ENCODE measurements at places on chromosomes 5 and 9.

GRCh38 chr9:98866435-98867102 is 59.1 kb downstream of the GALNT12 start:
- no peak for DNase-seq

DNA sequence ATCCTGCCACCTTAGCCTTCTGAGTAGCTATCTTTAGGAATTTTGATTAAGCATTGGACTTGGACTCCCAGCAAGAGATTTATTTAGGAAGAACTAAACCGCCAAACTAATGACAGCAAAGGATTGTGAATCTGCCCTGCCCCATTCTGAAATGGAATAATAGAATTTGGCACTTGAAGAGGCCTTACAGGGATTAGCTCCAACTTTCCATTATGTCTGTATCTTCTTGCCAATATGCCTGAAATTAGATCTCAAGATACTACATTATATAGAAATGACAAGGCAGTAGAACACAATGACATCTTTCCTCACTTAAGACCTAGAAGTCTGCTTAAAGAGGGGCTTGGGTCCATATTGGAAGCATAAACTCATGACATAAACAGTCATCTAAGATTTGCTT is 77.0 kb upstream of the DPYSL3 start:
- no peak for DNase-seq

DNA sequence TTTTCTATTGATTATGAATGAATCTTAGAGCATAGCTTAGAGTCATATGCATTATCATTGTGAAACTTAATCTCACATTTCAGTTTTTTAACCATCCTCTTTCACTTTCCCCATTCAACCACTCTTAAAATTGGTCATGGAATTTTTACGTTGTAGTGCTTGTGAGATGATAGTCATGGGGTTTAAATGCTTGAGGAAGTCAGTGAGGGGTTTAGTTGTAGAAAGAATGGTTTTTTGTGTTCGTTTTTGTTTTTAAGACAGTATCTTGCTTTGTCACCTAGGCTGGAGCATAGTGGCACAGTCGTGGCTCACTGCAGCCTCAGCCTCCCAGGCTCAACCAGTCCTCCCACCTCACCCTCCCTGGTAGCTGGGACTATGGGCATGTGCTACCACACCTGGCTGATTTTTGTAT is 19.6 kb downstream of the UGCG start:
- DNase-seq = no peak

DNA sequence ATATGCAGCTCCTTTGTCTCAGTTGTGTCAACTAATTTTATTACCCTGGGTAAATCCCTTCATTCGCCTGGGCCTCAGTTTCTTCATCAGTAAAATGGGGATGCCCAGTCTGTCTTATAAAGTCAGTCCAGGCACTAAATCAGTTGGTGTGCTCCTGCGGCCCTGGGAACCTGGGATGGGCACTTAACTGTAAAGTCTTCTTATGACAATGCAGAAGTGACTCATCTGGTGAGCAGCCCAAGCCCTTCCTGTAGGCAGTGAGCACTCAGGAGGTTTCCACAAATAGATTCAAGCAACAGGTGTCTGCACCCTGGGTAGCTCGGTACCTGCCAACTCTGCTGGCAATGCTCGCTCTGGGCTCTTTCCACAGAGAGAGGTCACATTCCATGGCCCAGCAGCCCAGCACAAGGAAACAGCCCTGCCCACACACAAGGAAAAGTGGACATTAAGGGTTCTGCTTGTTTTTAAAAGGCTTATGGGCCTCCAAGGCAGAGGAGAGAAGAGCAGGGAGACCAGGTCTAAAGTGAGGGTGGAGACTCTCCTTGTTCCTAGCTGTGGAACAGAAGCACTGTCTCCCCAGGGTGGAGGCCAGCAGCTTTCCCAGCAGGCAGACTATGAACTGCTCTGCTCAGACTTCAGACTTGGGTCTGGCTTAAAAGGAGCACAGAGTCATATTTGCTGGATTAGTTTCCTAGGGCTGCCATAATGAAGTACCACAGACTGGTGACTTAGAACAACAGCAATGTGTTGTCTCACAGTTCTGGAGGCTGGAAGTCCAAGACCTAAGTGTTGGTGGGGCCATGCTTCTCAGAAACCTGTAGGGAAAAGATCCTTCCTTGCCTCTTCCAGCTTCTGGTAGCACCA is 89.7 kb upstream of the ADRA1B start:
- DNase-seq = no peak

DNA sequence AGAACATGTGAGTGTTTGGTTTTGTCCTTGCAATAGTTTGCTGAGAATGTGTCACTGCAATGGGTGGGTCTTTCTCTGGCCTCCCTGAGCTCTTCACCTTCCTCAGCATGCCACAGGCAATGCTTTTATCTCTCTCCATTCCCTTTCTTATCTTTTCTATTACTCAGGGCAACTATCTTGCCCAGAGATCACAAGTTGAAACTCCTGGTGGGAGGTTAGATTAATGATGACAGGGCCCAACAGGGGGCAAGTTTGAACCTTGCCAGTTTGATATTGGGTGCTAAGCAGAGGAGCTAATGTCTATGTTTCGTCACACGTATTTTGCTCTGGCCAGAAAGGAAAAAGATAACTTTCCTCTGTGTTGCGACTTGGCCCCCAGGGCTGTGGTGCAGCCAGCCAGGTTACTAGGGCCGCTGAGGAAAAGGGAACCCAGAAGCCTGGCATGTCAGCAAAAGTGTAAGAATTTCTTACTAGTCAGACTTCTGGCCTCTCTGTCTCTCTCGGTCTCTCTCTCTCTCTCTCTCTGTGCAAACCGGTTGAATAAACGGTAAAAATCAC is 299.3 kb upstream of the POU5F2 start:
- DNase-seq = no peak

DNA sequence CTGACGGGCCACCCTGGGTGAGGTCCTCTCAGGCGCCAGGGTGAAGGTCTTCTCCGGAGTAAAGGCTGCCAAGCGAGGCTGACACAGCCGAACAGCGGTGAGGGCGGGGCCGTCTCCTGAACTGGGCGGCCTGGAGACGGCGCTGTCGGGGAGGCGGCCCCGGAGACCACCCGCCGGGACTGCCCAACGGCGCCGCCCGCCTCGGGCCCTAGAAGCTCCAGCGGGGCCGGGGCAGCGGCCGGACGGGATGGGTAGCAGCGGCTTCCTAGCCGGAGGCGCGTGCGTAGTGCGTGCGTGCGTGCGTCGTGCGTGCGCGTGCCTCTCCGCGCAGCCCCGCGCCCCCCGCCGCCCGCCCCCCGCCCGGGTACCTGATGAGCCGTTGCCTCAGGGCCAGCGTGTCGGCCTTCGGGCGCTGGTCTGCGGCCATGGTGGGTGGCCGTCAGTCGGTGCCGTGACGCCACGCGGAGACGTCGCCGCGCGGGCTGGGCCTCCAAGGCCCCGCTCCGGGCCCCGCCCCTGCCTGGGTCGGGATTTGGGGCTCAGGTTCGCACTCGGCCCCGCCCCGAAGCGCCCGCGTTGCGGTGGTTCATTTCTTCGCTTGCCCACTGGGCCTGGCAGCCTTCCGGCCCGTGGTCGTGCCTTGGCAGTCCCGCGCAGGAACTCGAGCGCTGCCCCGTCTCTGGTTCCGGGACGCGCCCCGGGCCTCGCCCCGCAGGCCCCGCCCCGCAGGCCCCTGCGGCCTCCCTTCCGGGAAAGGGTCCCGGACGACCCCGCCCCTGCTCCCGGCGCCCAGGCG is at the start of gene PHYKPL:
Gene PHYKPL (minus strand): TSS at position 679 of the 796 bp plus-strand sequence. CDS start 252 bp downstream, at position 427.
- DNase-seq = peak; percentile 32

DNA sequence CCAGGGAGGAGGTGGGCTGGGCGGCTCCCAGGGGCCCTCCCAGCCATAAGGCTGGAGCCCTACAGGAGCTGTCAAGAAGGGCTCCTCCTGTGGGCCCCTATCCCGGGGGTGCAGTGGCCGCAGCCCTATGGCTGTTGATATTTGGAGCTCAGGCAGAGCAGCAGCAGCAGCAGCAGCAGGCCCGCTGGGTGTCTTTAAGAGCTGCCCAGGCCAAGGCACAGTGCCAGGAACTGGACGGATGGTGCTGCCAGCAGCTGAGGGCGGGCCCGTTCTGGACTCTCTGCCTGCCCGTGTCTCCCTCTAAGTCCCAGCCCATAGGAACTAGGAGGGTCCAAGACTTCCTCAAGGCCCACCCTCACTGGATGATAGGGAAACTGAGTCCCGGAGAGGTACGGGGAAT is 3.6 kb downstream of the AK1 start:
- no peak for DNase-seq

- DNase-seq = no peak
These were observed 415.7 kb downstream of the ZNF608 start for GRCh38 chr5:124330595-124331220.

GRCh38 chr5:136066661-136067271 is 38.0 kb downstream of the TGFBI start:
- DNase-seq = no peak

GRCh38 chr5:156473269-156473908 is 146.4 kb downstream of the SGCD start:
- no peak for DNase-seq

DNA sequence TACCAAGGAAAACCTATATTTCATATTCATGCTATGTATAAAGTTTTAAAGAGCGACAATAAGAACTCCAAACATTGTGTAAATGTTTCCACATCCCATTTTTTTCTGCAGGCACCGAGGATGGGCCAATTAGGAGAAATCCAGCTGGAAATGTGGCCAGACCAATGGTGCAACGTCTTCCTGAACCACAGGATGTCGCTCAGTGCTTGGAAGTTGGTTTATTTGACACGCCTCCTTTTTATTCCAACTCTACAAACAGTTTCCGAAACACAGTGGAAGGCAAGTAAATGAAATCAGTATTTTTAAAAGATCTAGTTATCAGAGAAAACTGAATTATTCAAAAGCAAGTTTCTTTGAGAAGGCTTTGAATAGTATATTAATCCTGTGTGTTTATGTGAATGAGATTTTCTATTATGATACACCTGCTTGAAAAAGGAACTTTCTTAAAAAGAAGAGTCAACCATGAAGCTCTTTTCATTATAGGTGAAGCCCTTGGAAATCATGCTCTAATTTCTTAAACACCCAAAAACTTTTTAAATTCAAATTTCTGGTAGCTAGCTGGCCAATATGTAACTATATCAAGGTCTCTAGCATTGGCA is 9.1 kb downstream of the TYRP1 start:
- DNase-seq = no peak

DNA sequence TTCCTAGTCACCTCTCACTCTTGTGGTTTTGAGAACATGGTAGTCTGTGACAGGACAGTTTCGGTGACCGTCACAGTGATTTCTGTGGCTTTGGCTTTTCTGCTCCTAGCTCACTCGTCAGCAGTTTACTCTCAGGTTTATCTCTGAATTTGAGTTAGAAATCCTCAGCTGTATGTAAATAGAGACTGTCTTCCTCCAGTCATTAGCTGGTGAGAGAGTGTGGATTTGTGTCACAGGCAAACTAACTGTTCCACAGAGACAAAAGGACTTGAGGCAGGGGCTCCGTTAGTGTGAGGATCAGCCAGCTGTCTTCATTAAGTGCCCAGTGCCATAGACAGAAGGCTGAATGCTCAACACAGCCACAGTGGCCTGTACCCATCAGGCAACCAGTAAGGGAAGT is 131.4 kb downstream of the CD180 start:
- no peak for DNase-seq

- DNase-seq = peak; percentile 8
These were observed 159.3 kb downstream of the RGS3 start for GRCh38 chr9:113622600-113623400.

DNA sequence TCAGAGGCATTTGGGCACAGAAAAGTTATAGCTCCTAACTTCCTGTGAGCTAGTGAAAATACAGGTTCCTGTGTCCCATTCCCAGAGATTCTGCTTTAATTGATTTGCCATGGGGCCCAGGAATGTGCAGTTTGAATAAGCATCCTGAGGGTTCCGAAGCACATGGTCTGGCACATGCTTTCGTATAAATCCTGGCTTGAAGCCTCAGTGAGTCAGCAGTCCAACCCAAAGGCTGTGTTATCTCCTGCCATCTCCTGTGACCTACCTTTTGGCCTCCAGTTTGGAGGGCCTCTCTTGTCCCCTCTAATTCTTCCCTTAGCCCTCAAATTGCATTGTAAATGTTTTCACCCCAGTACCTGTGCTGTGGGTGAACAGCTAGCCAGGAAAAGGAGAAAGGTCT is 183.8 kb downstream of the NR3C1 start:
- no peak for DNase-seq
